ENCODE measurements at places on chromosomes 11 and 22. TPM values are rescaled to one million over a fixed set of nuclear protein-coding genes. Genes with fewer than 3 reads are reported as not detected.

The OR51D1 gene
- total RNA-seq = not detected

- no peak for DNase-seq
These were observed 594.7 kb downstream of the METTL15 start for GRCh38 chr11:28702871-28703270.

- DNase-seq = no peak
These were observed 97.5 kb upstream of the CD82 start for GRCh38 chr11:44467931-44468330.

DNA sequence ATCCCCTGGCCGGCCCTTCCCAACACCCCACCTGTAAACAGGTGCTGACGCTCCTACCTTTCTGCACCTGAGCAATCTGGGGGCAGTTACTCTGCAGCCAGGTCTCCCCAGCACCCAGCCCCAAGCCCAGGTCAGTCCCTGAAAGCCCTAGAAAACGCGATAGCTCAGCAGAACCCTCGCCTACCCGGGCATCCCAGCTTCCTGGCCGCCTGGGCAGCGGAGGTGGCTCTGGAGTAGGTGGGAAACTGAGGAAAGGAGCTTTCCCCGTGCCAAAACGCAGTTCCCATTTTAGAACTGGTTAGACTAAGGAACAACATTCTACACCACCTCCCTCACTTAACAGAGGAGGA is 445 bp downstream of the SYTL2 start:
- DNase-seq = no peak

The ARHGEF17 gene
- 0.13 TPM for total RNA-seq

The RFPL1 gene
- total RNA-seq = not detected

The TUBA8 gene
- total RNA-seq = 2.1 TPM

DNA sequence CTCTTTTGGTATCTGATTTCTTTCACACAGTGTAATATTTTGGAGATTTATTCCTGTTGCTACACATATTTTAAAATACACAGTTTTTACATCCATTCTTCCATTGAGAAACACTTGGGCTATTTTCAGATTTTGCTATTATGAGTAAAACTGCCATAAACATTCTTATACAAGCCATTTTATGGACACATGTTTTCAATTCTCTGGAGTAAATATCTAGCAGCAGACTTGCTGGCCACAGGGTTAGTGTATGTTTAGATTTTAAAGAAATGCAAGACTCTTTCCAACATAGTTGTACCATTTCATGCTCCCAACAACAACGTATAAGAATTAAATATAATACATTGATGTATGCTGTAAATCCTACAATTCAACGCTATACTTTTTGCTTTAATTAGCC is 360.8 kb upstream of the PITPNB start:
- no peak for DNase-seq

GRCh38 chr11:115391598-115391997 is 112.6 kb downstream of the CADM1 start:
- DNase-seq = no peak

DNA sequence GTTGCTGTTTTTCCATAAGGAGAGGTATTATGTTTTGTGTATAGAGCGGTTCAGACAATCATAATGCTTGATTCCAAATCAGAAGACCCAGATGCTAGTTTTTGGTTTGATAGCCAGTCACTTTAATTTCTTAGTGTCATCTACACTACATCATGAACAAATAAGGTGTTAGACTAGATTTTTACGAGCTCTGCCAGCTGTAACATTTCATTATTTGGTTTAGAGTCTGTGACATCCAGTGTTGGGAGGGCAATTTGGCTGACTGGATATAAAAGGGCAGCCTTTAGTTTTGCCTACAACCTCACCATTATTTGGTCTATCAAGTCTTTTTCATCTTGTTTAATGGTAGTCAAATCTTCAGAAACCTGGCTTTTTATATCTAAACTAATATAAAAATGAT is 30.2 kb upstream of the FBXO3 start:
- DNase-seq = no peak

- DNase-seq = no peak
These were observed 756.0 kb downstream of the DLG2 start for GRCh38 chr11:84871116-84871515.

DNA sequence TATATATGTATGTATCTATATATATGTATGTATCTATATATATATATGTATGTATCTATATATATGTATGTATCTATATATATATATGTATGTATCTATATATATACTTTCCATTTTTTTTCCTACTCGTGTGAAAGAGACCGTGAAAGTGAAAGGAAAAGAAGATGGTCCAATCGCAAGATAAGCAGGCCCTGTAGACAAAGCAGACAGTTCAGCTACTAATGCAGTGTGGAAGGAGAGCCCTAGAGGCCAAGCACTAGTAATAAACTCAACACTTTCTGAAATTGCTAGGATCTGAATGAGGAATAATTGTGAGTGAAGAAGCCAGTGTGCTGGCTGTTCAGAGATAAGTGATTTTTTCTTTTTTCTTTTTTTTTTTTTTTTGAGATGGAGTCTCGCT is 47.2 kb downstream of the MCHR1 start:
- DNase-seq = no peak

DNA sequence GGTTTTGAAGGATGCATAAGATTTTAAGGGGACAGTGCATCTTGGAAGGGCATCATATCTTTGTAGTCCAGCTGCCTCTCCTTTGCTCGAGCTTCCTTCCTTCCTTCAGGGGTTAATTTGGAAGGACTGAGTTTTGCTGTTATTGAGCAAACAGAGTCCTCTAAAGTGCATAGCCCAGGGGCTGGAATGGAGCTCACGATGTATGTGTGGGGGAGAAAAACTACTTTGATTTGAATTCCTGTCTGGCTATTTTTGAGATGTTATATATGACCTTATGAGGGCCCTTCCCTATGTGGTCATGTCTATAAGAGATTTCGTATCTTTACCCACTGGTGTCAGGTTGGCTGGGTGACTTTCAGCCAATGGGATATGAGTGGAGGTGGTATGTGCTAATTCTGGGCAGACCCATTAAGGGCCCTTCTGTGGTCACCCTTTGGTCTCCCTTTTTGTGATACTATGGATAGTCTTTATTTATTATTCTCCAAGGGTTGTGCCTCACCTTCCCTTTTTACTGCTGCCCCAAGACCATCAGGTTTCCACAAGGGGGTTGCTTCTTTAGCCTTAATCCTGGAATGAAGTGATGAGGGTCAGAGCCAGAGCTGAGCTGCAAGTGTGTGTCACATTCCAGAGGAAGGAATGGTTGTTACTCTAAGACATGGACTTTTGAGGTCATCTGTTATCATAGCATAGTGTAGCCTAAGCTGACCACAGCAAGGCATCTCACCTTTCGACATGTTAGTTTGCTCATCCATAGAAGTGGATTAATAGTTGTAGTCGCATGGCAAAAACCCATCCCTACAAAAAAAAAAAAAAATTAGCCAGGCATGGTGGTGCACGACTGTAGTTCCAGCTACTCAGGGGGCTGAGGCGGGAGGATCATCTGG is 54.6 kb downstream of the LRRC74B start:
- no peak for DNase-seq

- DNase-seq = no peak
These were observed 16.0 kb downstream of the BCL9L start for GRCh38 chr11:118909619-118910308.

DNA sequence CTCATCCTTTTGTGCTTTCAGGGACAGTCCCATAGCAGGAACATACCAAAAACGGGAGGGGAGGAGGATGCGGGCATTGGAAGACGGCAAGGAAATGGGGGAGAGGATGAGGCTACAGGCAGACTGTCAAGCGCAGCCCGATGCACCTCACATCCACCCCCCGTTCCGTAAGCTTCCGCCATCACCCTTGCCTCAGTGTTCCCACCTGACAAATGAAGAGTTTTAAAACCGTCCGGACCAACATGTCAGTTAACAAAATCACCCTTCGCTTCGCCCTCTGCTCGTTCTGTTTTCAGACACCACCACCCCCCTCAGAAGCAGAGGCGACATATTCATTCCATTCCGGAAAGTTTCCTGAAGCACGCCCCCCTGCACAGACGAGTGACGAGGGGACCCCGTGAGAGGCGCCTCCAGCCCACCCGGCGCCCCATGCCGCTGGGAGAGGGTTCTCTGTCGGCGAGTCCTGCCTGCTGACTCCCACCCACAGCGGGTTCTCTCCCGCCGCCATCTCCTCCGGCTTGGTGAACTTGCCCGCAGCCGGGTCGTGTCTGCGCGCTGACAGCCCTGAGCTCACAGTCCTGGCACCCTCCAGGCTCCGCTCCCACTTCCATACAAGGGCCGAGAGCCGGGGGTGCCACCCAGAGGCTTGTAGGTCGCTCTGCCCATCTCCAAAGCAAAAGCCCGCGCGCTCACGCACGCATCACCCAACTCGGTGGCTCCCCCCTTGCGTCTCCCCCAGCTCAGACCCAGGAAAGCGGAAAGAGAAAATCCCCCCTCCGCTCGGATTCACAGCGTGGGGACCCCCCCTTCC is 1.5 kb downstream of the IGSF9B start:
- DNase-seq = peak; percentile 34

DNA sequence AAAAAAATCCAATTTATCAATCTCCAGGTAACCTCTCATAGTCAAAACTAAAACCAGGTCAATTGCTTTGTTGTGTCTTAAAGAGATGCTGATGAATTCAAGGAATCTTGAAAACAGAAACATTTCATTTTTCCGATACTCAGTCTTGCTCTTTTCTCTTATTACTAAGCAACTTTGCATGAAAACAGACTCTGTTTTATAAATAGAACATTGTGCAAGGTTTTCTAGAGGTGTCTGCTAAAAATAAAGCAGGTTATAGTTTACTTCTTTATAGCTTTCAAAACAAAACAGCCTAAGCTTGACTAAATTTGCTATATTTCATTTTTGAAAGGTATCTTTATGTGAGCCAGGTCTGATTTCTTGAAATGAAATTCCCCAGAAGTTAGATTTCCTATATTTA is 109.3 kb downstream of the ARL14EP start:
- no peak for DNase-seq

GRCh38 chr22:47352920-47353700 is 590.7 kb downstream of the TBC1D22A start:
- DNase-seq = no peak

The YPEL4 gene
- total RNA-seq = not detected

GRCh38 chr11:103714246-103714645 is 322.2 kb upstream of the DDI1 start:
- no peak for DNase-seq

DNA sequence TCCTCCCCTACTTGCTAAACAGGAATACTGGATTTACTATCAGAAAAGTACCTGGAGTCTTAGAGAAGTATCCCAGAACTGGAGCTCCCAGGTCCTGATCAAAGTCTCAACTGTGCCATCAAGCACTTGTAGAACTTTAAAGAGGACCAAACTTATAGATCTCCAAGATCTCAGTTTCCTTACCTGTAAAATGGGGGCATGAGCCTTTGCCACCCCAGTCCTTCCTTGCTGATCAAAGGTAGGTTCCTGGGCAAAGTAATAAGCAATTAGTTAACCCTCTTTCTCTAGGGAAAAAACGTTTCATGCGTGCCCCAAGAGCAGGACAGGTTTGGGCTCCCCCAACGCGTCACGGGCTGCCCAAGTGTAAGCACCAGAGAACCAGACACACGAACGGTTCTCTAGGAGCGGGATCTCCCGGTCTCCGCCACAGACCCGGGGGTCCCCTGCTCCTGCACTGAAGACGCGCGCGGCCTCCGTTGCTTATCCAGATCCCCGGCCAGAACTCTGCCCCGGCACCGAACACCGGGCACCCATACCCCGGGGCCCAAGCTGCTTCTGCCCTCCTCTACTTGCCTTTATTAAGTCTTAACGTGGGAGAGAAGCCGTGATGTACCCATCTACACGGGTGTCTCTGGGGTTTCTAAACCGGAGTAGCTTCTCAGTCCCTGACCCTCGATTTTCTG is 505 bp downstream of the ZNF214 start:
- no peak for DNase-seq

- DNase-seq = no peak
These were observed 22.3 kb downstream of the EIF4G2 start for GRCh38 chr11:10786451-10786850.

GRCh38 chr11:29656597-29656996 is 360.2 kb downstream of the KCNA4 start:
- no peak for DNase-seq

The MPEG1 gene
- total RNA-seq = 0.18 TPM

The LYVE1 gene
- total RNA-seq = 0.27 TPM

- no peak for DNase-seq
These were observed 9.5 kb downstream of the HOATZ start for GRCh38 chr11:111524056-111524455.

- no peak for DNase-seq
These were observed 15.1 kb downstream of the TMEM184B start for GRCh38 chr22:38257650-38258250.

- DNase-seq = no peak
These were observed 24.8 kb downstream of the ENTHD1 start for GRCh38 chr22:39868741-39869140.

- no peak for DNase-seq
These were observed 35.3 kb upstream of the NECTIN1 start for GRCh38 chr11:119764108-119764868.

- no peak for DNase-seq
These were observed 10.1 kb upstream of the NAALAD2 start for GRCh38 chr11:90124371-90124770.

- DNase-seq = no peak
These were observed 966 bp upstream of the CASP12 start for GRCh38 chr11:104899226-104899625.

GRCh38 chr11:6298605-6299004 is 21.7 kb downstream of the CAVIN3 start:
- DNase-seq = no peak

- DNase-seq = no peak
These were observed 39.6 kb upstream of the CTSC start for GRCh38 chr11:88377144-88377543.

DNA sequence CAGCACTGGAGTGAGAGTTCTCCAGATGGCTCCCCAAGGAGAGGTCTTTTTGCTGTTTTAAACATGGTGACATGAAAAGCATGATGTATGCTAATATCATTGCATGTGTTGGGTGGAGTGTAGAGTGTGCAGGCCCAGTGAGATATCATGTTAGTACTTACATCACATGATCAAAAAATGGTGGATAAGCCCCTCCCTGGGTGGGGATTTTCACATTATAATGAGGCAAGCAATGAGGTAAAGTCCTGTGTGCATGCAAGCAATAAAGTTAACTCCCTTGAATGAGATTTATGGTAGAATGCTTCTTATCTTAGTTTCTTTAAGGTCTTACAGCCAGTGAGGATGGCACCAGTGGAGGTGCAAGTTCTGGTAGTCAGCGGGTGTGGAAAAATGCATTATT is 8.5 kb downstream of the FAM111B start:
- no peak for DNase-seq

The PRR33 gene
- total RNA-seq = not detected

DNA sequence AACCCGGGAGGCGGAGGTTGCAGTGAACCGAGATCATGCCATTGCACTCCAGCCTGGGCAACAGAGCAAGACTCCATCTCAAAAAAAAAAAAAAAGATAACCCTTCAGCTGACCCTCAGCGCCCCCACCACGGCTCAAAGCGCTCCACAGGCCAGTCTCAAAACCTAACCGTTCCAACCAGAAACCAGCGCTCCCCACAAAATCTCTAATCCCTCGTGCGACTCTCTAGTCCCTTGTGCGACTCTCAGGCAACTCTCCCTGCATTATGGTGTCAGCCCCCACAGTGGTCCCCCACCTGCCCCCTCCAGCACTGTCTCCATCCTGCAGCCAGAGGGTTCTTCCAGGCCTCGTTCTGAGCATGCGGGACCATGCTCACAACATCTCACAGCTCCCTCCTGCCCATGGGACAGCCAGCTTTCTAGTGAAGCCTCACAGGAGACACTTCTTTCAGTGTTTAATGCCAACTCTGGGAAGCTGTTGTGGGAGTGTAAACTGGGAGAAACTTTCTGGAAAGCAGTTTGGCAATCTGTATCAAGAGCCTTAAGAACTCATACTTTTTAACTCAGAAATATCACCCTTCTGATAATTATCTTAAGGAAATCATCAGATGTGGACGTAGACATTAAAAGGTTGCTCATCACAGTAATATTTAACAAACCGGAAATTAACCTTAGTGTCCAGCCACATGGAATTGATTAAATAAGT is 4.2 kb upstream of the RASGRP2 start:
- DNase-seq = no peak

The ZBTB16 gene
- 4.1 TPM for total RNA-seq
